ENCODE measurements at places on chromosomes 6 and 20.
A peak's percentile ranks its signal among the peaks of the same experiment; 100 is the strongest.

DNA sequence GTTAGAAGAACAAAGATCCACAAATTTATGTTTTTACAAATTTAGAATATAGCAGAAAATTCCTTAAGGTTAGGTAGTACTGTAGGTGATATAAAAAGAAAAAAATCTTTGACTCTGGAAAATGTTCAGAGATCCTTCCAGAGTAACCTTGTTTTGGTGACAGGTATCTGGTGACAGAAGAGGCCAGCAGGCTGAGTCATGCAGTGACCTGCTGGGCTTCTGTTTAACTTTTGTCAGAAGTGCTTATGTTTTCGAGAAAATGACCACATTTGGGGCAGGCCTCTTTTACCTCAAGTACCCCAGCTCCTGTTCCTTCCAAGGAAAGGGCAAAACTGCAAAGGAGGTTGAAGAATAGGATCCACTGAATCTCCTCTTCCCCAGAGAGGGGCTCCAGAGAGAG, 10.5 kb upstream of the CLDN20 start:
- no peak for DNase-seq

DNA sequence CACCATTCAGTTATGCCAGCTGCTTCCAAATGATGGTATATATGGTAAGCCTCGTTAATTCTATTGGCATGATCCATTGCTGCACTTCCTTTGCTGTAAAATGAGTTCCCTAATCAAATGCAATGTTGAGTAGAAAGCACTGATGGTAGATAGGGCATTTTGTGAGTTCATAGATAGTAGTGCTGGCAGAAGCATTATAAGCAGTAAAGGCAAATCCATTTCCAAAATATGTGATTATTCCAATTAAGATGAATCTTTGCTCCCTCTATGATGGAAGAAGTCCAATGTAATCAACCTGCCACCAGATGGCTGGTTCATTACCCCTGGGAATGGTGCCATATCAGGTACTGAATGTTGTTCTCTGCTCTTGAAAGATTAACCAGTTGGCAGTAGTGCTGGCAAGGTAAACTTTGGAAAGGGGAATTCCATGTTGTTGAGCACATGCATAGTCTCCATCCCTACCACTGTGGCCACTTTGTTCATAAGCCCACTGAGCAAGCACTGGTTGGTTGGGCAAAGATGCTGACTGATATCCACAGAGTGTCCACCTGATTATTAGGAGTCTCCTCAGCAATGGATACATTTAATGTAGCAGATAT, 5.6 kb upstream of the TBPL1 start:
- no peak for DNase-seq

DNA sequence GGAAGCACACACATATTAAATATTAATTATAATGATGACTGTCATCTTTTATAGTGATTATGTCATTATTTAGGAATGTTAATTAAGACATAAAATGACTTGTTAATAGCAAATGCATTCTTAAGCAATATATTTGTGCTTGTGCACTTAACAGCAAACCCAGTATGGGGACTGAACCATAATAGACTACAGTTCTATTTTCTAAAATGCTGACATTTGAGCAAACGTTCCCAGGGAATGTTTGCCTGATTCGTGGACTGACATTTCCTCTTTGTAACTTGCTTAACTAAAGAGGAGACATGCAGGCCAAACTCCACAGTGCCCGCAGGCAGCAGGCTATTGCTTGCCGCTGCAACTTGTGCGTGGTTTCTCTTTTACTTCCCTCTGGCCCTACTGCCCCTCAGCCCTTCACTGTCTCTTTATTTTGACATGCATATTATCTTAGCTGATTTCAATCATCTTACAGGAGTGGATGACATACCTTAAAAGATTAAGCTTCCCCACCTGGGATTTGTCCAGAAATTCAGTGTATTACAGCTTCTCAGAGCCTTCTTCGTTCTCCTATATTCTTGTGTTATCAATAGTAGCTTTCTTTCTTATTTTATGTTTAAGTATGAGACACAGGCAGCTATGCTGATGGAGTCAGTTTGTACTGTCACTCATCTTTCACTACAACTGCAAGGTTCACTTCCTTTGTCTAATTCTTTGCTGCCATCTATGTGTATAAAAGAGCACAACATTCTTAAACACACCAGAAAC, 141.5 kb downstream of the GMDS start:
- DNase-seq = no peak

GRCh38 chr6:73548458-73549446, 27.9 kb upstream of the EEF1A1 start:
- no peak for DNase-seq

DNA sequence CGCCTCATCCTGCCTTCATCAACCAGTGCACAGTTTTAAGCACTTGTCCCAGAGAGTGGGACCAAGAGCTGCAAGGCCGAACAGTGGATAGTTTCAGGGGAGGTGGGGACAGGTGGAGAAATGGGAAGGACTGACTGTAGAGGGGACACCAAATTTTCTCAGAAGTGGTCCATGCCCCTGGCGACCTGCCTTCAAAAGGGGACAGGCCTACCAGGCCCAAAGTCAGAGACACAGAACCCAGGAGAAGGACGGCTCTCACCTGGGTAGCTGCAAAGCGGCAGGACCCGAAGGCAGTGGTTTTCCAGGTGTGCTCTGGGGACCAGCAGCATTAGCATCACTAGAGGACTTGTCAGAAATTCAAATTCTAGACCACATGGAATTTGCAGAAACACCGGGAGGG, 5.8 kb downstream of the TFEB start:
- DNase-seq = no peak

- DNase-seq = no peak
Observed at GRCh38 chr6:93751969-93752368, 332.6 kb upstream of the EPHA7 start.

- no peak for DNase-seq
Observed at GRCh38 chr6:30854285-30855040, 29.9 kb upstream of the DDR1 start.

GRCh38 chr6:90811596-90812226, 224.8 kb upstream of the MAP3K7 start:
- no peak for DNase-seq

- no peak for DNase-seq
Observed at GRCh38 chr20:11227602-11228001, 553.8 kb upstream of the JAG1 start.

GRCh38 chr6:87257565-87257964, 64.8 kb upstream of the SMIM8 start:
- DNase-seq = no peak

- DNase-seq = no peak
Observed at GRCh38 chr6:149060985-149061760, 256.3 kb upstream of the TAB2 start.

DNA sequence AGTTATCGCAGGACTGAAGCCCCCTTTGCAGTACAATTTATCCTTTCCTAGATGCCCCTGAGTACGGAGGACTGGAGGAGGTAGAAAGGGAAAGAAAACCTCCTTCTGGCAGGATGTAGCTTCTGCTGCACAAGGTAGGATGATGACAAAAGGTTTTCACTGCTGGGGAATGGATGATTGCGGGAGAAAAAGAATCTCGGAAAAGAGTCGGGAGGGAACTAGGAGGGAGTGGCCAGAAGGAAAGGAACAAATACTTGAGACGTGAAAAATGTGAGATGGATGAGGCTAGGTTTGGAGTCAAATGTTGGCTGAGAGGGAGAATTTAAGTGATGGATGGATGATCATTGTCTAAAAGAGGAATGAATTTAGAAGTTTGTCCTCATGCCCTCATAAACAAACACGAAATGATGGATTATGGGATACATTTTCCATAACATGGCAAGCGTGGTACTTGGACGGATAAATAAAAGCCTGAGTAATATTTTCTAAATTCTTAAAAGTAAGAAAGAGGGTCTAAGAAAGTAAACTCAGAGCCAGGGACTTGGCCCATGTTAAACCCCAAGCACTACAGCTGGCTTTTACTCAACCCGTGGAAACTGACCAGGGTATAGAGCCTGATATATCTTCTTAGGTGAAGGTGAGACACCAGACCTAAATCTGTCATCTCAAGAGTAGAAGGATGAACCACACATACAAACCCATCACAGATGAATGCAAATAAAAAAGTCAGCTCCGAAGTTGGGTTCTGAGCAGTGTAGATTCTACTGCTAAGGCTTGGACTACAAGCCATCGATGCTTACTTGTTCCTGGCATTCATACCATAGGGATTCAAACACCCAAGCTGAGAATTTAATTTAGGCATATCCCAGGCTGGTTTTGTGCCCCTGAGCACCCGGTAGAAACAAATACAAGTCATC, 72.4 kb downstream of the HFE start:
- no peak for DNase-seq

DNA sequence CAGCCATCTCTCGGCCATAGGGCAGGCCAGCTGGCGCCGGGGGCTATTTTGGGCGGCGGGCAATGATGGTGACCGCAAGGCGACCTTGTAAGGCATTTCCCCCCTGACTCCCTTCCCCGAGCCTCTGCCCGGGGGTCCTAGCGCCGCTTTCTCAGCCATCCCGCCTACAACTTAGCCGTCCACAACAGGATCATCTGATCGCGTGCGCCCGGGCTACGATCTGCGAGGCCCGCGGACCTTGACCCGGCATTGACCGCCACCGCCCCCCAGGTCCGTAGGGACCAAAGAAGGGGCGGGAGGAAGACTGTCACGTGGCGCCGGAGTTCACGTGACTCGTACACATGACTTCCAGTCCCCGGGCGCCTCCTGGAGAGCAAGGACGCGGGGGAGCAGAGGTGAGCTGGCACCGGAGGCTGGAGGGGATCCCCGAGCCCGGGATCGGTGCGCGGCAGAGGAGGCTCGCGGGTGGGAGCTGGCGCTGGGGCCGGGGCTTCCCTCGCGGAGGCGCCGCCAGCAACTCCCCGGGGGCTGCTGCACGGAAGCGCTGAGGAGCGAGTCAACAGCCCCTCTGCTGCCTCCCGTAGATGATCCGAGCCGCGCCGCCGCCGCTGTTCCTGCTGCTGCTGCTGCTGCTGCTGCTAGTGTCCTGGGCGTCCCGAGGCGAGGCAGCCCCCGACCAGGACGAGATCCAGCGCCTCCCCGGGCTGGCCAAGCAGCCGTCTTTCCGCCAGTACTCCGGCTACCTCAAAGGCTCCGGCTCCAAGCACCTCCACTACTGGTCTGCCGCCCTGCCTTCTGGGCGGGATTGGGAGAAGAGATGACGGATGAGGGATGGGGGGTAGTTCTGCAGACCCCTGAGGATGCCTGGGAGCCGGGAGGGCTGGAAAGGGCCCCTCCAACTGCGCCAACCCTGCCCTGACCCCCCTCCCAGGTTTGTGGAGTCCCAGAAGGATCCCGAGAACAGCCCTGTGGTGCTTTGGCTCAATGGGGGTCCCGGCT, at the start of the genes CTSA and NEURL2:
Gene CTSA, plus strand, starts transcription at position 351 of the 999 bp plus-strand sequence. Its CDS starts 234 bp downstream, at position 585.
Gene NEURL2, minus strand, starts transcription at position 224 of the 999 bp plus-strand sequence. Its CDS starts 217 bp downstream, at position 7.
- DNase-seq = peak; percentile 89

DNA sequence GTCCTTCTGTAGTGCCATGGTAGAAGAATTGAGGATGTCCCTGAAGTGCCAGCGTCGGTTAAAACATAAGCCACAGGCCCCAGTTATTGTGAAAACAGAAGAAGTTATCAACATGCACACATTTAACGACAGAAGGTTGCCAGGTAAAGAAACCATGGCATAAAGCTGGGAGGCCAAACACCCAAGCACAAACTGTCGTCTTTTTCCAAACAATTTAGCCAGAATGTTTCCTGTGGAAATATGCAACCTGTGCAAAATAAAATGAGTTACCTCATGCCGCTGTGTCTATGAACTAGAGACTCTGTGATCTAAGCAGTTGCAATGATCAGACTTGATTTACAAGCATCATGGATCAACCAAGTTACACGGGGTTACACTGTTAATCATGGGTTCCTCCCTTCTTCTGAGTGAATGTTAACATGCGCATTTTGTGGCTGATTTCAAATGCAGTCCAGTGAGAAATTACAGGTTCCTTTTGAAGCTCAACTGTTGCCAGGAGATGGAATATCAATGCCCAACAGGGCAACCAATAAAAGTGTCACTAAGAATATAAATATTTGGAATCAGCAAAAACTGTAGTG, 674.9 kb downstream of the GRIK2 start:
- DNase-seq = no peak

GRCh38 chr20:60454491-60454890, 496.3 kb downstream of the CDH26 start:
- no peak for DNase-seq

DNA sequence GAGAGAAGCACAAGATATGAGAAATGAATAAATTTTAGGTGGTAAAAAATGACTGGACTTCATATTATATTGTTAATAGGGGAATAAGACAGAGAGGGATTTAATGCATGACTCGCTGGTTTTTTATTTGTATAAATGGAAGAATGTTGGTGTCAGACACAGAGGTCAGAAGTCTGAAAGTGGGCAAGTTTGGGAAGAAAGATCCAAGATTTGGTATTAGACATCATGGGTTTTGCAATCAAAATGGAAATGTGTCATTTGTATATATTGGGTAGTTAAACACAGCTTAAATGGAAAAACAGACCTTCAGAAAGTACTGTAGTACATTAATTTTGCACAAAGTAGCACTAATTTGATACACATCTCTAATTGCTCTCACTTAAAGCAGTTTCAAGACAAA, 96.2 kb downstream of the EYA4 start:
- no peak for DNase-seq
